ENCODE measurements at places on chromosomes 7 and 10.

GRCh38 chr10:121683816-121684215 lies 85.6 kb upstream of the FGFR2 start:
- DNase-seq = no peak

- DNase-seq = peak; percentile 22
These were observed 56.1 kb upstream of the CAPZA2 start for GRCh38 chr7:116806046-116806944.

- no peak for DNase-seq
These were observed 548.0 kb upstream of the SEMA3D start for GRCh38 chr7:85734823-85735222.

DNA sequence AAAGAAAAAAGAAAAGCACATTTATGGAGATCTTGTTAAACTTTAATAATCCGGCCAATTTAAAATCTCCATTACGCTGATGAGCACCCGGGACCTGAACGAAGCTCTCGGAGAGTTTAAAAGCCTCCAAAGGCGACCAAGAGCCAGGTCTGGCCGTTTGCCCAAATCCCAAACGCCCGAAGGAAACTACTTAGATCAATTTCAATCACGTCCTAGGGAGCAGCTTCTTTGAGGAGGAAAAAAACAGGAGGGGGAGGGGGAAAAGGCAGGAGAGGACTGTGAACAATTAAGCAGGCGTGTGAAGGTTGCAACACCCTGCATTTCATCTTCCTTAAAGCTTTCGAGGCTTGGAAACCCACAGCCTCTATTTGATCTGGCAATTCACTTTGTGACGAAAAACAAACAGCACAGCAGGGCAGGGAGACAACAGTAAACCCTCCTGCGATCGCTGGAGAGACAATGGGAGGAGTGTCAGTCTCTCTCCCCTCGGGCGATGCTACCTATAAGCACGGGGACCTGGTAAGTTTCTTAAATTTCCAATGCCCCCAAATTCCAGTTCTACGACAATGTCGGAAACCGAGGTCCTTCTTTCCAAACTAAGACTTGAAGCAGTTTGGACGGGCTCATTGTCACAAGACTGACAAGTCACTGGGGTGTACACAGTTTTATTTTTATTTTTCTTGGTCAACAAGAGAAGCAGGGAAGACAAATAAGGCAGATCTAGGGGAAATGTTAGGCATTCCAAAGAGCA lies 1.2 kb downstream of the KLF6 start:
- peak; percentile 53 for DNase-seq

DNA sequence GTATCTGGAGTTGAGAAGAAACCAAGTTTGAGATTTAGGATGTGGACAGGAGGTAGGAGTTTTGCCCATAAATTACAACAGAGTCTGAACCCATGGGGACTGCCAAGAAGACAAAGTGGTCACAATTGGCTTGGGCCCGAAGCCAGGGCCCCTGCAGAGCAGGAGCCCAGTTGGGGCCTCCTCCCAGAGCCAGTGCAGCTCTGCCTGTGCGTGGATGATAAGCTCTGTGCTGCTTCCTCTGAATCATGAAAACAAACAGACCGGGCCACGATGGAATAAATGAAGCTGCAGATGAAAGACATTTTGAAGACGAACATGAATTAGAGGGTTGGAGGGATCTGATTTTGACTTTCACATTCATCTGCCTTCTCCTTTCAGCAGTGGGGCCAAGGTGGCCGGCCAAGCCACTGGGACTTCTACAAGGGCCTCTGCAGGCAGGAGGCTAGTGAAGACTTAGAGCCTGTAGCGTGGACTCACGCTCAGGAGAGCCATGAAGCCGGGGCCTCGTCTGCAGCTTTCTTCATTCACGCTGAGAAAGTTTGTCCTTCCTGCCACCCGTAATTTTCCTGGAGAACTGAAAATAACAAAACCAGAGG lies 156.8 kb upstream of the LYZL1 start:
- no peak for DNase-seq

GRCh38 chr10:2913474-2913873 lies 153.9 kb upstream of the PFKP start:
- no peak for DNase-seq

GRCh38 chr7:76346097-76346496 lies 12.7 kb downstream of the YWHAG start:
- DNase-seq = no peak

- DNase-seq = no peak
These were observed 670.1 kb downstream of the MAGI2 start for GRCh38 chr7:78783179-78783962.

DNA sequence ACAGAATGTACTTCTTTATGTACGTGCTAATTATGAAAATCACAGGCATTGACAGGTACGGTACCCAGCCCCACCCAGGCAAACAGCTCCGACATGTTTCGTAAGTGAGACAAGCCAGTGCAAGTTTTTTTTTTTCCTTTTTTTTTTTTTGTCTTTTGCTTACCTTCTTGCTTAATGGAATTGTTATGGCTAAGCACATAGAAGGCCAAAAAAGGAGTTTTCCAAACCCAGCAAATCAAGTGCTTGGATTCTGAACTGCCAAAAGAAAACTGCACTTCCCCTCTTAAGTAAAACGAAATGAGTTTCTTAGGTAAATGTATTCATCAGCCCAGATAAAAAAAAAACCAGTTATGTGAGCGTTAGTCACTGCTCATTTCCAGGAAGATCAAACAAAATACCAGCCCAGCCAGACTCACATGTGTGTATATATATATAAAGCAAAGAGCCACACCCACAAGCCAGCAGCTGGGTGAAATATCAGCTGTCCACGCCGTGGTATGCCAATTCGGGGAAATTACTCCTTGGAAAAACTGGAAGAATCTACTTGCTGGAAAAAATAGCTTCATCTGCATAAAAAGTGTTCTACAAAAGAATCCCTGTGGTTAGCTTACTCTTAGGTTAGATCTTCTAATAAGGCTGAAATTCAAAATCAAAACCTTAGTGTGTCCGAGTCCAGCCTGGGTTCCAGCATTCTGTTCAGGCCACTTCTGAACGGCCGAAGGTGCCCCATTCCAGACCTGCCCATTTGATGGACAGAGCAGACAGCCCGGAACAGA lies 8.0 kb downstream of the KLF6 start:
- no peak for DNase-seq

DNA sequence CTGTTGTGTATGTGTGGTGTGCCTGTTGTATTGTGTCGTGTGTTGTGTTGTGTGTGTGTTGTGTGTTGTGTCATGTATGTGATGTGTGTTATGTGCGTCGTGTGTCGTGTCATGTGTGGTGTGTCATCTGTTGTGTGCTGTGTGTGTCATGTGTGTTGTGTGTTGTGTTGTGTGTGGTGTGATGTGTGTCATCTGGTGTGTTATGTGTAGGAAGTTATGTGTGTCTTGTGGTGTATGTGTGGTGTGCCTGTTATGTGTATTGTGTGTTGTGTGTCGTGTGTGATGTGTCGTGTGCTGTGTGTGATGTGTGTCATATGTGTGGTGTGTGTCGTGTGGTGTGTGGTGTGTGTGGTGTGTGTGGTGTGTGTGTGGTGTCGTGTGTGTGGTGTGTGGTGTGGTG lies 145.2 kb downstream of the DNAJB6 start:
- DNase-seq = no peak

DNA sequence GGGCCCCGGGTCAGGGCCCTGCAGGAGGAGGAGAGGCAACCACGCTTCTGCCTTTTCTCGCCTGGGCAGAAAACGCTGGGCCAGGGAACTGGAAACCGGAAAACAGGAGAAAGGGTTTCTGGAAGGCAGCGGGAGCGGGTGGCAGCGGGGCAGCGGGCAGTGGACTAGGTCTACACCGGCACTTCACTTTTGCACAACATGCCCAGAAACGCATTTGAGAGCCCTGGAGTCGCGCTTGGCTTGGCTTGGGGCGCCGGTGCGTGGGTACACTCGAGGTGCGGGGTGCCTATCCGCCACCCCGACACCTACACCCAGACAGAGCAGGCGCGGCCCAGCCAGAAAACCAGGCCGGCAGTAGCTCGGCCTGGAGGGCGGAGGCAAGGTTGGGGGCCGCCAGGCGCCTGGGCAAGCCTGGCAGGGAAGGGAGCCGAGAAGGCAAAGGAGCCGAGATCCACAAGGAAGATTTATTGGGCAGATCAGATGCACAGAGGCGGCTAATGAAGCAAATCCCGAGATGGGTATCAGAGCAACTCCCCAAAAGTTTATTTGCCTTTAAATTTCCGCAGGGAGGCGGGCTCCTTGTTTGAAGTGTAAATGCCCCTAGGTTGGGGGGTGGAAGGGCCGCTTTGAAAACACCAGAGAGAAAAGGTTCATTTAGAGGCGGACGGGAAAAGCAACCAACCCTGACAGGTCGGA lies 3.2 kb upstream of the PAX2 start:
- DNase-seq = no peak

DNA sequence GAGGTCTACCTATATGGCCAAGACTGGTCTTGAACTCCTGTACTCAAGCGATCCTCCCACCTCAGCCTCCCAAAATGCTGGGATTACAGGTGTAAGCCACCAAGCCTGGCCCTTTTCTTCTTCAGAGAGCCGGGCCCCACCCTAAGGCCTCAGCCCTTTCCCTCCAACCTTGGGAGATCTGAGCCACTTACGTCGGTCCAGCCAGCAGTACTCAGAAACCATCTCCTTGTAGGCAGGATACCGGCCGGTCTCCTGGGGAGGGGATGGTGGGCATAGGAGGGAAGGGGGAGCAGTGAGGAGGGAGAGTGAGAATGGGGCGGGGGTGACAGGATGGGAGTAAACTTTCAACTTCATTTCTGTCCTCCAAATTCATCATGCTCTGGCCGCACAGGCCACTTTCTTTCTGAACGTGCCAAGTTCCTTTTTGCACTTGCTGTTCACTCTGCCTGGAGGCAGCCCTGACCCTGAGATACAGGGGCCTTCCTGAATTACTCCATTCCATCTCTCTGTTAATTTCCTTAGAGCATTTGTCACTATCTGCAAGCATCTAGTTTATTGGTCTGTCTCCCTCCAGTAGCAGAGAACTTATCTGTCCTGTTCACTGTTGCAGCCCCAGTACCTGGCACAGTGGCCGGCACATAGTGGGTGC lies 10.4 kb downstream of the PDZD7 start:
- no peak for DNase-seq

- no peak for DNase-seq
These were observed 59.0 kb downstream of the DOCK1 start for GRCh38 chr10:126964190-126964589.

- DNase-seq = no peak
These were observed 4.4 kb downstream of the CAV1 start for GRCh38 chr7:116529250-116529649.

- no peak for DNase-seq
These were observed 10.4 kb downstream of the RAPGEF5 start for GRCh38 chr7:22346383-22347107.

- no peak for DNase-seq
These were observed 78.7 kb upstream of the MKRN1 start for GRCh38 chr7:140557809-140558518.

- DNase-seq = no peak
These were observed 320.9 kb upstream of the NPSR1 start for GRCh38 chr7:34337163-34337562.

DNA sequence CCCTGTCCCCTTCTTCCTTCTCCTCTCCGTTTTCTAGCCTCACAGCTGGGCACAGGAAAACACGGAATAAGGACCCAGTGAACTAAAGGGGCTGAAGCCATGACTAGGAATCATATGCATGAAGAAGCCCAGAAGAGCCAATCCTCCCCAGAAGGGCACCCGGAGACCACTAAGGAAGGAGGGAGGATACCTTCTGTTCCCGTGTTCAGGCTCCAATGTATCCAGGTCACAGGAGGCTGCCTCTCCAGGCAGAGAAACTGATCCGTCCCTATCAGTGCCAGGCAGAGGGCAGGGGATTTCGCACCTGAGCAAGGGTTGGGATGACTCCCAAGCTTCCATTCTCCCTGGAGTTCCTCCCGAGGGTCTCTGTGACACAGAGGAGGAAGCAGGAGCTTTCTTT lies 246.6 kb downstream of the SNX10 start:
- DNase-seq = no peak

- no peak for DNase-seq
These were observed 27.0 kb upstream of the KCNK18 start for GRCh38 chr10:117170244-117170643.

DNA sequence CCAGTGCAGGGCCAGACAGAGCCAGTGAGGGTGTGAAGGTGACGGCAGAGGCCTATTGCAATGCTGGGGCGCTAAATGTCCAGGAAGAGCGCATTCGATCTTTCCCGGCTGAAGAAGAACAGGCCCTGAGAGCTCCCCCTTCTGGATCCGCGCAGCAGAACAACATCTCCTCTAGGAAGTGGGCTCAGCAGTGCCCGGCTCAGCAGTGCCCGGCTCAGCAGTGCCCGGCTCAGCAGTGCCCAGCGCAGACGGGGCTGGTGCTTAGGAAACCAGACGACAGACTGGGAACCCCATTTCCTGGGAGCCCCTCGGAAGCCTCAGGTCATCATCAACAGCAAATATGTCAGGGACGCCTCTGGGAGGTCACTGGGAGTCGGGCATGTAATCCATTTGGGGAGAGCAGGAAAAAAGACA lies 4.7 kb upstream of the NOS3 start:
- DNase-seq = peak; percentile 72

GRCh38 chr7:95002775-95003174 lies 95.4 kb downstream of the PPP1R9A start:
- DNase-seq = no peak

DNA sequence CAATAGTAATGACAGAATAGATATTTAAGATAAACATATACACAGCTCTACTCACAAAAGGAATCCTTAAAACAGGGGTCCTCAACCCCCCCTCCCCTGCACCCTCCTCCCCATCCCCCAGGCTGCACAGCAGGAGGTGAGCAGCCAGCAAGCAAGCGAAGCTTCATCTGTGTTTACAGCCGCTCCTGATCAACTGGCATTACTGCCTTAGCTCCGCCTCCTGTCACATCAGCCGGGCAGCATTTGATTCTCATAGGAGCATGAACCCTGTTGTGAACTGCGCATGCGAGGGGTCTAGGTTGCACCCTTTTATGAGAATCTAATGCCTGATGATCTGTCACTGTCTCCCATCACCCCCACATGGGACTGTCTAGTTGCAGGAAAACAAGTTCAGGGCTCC lies 65.5 kb downstream of the SMURF1 start:
- no peak for DNase-seq

- no peak for DNase-seq
These were observed 508.8 kb downstream of the CCSER2 start for GRCh38 chr10:84837041-84837812.

DNA sequence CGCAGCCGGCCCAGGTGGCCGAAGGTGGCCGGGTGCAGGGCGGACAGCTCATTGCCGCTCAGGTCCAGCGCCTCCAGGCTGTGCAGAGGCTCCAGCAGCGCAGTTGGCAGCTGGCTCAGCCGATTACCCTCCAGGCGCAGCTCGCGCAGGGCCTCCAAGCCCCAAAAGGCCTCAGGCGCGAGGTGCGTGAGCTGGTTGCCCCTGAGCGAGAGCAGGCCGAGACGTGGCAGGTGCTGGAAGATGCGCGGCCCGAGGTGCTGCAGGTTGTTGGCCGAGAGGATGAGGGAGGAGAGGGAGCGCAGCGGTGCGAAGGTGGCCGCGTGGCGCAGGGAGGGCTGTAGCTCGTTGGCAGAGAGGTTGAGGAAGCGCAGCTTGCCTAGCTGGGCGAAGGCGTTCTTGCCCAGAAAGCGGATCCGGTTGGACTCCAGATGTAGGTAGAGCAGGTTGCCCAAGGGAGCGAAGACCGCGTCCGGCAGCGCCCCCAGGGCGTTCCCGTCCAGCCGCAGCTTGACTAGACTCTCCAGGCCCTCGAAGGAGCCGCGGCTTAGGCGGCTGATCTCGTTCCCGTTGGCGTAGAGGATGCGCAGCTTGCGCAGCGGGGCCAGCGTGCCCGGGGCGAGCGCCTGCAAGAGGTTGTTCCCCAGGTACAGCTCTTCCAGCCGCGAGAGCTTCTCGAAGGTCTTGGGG lies 923 bp downstream of the TRIL start:
- DNase-seq = peak; percentile 20

- no peak for DNase-seq
These were observed 295.9 kb upstream of the ZNF32 start for GRCh38 chr10:43944381-43945093.

- no peak for DNase-seq
These were observed 8.0 kb downstream of the SYCE1 start for GRCh38 chr10:133557381-133557780.

Data from Ammon's horn (tissue), 1 donor.